ENCODE measurements at places on chromosomes 2 and 18.

- DNase-seq = no peak
These were observed 36.7 kb downstream of the ASAP2 start for GRCh38 chr2:9243357-9243756.

- no peak for DNase-seq
These were observed 102.0 kb upstream of the PIEZO2 start for GRCh38 chr18:11251229-11251890.

GRCh38 chr2:216370961-216371712 lies 1.1 kb downstream of the MARCHF4 start:
- DNase-seq = no peak

- DNase-seq = no peak
These were observed 3.5 kb upstream of the NFATC1 start for GRCh38 chr18:79392226-79392625.

DNA sequence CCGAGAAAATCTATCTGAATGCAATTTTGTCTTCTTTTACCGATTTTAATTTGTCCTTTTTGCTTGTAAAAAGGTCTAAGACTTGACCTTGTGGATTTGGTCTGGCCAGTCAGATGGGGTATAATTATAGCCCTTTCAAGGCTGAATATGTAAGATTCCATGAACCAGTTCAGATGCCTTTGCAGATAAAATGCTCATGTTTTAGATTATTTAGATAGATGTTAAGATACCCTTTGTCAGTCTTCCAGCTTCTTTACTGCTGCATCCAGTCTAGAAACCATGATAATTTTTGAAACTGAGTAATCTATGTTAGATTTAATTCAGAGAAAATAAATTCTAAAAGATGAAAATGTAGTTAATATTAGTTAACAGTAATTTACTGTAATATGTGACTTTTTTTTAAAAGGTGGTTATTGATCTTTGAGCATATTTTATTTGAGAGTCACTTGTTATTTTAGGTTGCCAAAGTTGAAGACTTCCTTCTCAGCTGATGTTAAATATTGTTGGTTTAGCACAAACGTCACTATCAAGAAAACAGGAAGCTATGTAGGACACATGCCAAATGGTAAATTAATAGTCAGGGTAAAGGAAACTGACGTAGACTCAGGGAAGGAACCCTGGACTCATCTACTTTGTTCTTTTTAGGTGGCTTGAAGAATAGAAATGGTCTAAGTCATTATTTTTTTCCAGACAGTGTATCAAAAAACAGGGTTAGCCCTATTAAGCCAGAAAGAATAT lies 29.8 kb downstream of the BABAM2 start:
- DNase-seq = peak; percentile 20

- DNase-seq = no peak
These were observed 34.1 kb upstream of the ANKRD62 start for GRCh38 chr18:12059334-12060181.

DNA sequence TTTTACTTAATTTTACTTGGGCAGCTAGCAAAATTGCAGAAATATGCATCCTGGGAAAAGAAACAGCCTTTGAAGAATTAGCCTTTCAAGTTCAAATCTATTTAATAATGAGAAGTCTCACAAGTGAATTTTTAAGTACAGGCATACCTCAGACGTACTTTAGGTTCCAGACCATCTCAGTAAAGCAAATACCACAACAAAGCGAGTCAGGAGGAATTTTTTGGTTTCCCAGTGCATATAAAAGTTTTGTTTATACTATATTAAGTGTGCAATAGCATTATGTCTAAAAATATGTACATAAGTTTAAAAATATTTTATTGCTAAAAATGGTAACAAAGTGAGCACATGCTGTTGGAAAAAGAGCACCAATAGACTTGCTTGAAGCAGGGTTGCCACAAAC lies 50.8 kb upstream of the TWSG1 start:
- no peak for DNase-seq

GRCh38 chr2:14199040-14199439 lies 433.5 kb upstream of the LRATD1 start:
- DNase-seq = no peak

DNA sequence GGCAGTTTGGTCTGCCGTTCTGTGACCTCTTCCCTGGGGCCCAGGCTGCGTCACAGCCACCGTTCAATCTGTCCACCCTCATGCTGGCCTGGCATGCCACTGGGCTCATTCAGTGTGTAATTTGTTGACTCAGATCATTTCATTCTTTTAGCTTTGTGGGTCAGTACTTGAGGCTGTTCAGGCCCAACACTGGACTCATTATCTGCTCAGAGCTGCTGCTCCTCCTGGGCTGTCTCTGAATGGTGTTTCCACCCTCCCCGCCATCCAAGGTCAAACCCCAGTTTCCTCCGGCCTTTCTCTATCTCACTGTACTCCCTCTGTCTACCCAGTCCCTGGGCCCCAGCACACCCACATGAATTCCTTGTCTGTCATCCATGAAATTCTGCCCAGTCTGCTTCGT lies 152.4 kb upstream of the NCK2 start:
- DNase-seq = no peak

- no peak for DNase-seq
These were observed 7.3 kb downstream of the CLHC1 start for GRCh38 chr2:55224761-55225261.

DNA sequence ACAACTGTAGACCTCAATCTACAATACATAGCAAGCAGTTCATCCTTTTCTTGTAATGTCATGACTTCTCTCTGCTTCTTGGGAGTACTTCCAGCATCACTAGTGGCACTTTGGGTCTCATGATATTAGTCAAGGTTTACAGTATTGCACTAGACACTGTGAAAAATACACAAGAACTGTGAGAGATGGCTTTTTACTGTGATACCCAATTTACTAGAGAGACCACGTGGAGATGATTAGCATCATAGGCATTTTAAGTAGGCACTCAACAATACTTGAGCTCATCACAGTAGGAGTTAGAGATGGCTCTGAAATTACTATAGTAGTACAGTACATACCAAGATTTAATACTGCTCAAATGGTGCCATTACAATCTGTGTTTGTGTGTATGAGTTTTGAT lies 112.8 kb upstream of the EML6 start:
- DNase-seq = no peak
